ENCODE measurements at places on chromosomes 7 and 10.

DNA sequence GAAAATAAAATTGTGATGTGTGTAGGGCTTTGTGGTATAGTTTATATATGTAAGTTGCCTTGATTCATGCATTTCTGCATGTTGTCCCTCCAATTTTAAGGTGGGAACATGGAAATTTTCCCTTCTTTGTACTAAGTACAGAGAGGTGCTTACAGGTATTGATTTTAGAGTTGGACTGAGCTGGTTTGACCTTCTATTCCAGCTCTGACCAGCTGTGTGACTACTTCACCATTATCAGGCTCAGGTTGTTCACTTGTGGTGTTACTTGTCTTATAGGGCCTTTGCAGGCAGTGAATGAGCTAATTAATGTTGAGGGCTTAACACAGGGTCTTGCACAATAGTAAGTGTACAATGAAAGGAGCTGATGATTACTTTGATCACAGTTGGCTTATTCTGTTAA, 16.3 kb downstream of the ZNF804B start:
- no peak for DNase-seq

DNA sequence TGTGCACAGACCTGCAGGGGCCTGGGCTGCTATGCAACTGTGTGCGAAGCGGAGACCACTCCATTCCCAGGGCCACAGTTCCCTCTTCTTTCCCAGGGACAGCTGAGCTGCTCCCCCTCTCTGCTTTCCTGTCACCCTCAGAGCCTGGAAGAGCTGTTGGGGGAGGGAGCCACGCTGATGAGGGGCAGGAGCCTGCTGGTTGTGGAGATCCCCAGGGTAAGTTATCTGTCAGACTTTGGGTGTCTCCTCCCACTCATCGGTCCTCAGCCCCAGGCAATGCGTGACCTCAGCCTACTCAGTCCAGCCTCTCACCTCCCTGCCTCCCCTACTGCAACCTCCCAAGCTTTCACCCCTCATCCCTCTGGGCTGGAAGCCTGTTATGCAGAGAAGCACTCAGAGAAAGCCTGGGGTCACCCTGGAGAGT, 53.5 kb downstream of the ZNF467 start:
- DNase-seq, result no peak

DNA sequence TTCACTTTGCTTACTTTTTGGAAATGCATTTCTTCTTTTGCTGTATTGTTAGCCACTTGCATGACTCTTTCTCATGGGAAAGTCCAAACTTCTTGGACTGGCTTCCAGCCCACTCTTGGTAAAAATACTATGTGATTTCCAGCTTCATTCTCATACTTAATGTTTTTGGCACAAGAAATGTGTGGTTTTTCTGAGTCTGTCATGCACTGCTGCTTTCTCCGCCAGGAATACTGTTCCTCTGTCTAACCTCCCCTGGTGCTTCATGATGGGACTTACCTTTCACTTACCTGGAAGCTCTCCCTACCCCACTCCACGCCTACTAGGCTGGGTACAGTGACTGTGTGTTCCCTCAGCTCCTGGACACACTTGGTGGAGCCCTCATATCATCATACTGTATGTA, 18.7 kb downstream of the MGAM2 start:
- no peak for DNase-seq

- no peak for DNase-seq
These were observed 130.5 kb upstream of the DGKB start for GRCh38 chr7:15033039-15033438.

DNA sequence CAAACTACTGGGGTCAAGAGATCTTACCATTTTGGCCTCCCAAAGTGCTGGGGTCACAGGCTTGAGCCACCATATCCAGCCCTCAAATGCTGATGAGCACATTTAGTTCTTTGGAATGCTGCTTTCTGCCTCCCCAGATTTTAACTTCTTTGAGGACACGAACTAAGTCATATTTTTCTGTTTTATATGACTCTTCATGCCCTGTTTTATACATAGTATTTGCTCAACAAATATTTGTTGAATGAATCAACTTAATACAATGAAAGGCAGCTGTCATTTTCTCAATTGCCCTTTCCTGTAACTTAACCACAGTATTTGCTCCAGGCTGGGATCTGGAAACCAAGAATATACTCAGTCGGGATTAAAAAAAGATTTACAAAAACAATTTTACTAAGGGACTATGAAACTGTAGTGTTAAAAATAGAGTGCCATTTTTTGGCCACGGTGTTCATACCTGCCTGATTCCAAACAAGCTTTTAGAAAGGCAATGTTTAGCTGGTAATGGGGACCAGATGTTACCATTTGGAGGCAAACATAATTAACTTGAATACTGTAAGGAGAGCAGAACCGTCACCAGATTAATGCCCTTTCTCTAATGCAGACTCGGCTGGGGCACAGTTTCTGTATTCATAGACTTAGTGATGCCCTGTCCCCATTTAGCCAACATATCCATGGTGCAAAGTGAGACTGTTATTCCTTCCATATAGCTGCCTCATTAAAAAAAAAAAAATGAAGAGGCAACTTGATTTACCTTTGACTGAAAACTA, 117.6 kb downstream of the NRP1 start:
- DNase-seq, result peak; percentile 50

DNA sequence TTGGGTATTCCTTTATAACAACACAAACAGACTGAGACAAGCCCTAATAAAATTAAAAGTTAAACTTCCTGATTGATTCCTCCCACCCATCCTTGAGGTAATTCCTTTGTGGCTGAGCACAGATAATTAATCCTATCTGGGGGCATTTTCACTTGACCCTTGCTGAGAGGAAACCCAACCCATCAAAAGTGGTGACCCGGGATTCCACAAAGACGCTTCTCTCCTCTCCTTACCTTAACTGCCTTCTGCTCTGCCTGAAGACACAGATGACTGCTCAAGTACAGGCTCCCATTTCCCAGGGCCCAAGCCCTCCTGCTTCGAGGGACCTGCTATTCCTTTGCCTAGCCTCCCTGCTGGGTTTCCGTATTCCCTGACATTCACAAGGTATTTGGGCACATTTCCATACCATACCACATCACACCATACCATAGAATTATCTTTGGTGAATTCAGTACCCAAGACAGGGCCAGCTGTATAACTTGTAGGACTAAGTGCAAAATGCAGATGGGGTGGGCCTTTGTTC, 9.8 kb upstream of the MAPK8 start:
- DNase-seq, result no peak

DNA sequence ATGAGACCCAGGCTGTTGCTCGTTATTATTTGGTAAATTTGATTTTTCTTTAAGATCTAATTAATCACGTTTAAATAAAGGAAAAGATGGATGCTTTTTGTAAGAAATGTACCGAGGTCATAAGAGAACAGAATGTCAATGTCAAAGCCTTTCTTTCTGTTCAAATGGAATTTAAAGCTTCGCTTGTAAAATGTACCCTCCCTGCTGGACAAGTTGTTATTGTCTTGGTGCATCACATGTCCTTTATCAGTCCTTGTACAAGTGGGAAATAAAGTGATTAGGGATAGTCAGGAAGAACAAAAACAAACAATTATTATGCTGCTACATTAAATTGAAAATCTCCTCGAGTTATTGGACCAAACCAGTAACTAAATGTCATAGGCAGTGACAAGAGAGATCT, 363.2 kb downstream of the PHTF2 start:
- DNase-seq, result no peak
